T1000 (cell line): ENCODE measurements at places on chromosomes 5 and 9.

GRCh38 chr5:180817893-180818674 lies 15.5 kb upstream of the MGAT1 start:
- no peak for DNase-seq

DNA sequence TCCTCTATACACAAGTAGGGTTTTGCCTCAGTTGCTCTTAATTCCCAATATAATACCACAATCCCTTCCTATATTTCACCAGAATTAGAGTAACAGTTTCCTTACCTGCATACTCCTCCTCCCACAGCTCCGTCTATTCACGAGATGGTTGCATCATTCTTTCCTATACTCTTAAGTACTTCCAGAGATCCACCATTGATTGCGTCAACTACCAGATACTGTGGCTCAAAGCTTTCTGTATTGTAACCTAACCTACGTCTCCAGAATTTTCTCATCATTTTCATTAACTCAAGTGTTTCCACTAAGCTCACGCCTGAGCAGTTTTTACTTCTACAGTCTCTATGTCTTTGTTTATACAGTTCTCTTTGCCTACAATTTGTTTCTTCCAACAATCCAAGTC lies 31.2 kb upstream of the MINAR2 start:
- no peak for DNase-seq

GRCh38 chr9:107685901-107686300 lies 196.3 kb upstream of the KLF4 start:
- DNase-seq: no peak

DNA sequence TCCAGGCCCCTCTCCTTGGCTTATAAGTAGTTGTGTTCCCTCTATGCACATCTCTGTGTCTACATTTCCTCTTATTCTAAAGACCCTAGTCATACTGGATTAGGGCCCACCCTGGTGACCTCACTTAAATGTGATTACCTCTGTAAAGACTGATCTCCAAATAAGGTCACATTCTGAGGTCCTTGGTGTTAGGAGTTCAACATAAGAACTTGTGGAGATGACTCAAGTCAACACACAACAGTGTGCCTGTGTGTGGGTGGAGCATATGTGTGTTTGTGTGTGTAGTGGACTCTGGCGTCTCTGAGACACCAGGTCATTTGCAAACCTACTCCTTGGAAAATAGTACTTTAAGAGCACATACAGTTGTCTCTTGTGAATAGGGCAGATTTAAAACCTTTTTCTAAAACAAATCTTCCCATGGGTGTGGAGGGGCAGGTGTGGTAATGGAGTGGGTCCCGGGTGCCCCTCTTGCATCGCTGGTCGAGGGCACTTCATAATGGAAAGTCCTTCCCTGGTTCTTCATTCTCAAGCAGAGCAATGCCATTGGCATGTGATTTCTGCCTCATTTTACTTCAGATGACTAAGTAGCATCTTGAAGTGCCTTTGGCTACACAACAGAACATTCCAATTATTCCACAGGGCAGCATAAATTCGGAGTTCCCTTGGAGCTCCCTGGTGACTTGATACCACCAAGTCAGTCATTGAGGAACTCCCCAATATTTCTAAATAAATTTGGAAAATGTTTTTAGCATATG lies 84.4 kb downstream of the C9orf152 start:
- no peak for DNase-seq

DNA sequence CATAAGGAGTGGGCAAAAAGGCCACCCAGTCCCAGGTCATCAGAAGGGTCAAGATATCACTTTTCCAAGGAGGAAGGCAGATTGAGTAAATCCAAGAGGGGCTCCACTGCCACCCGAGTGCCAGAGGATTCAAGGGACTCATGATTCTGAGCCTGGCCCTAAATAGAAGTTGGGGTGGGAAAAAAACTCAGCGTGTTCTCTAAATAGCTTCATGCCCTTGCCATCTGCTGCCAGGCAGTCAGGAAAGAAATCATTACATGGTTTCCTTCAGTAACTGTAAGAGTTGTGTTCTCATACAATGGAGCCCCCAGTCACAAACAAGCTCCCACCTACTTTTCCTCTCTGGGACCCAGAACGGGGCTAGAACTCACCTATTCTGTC lies 37.2 kb downstream of the SAR1B start:
- DNase-seq: no peak

GRCh38 chr9:4324513-4324912 lies 24.6 kb upstream of the GLIS3 start:
- DNase-seq: no peak

DNA sequence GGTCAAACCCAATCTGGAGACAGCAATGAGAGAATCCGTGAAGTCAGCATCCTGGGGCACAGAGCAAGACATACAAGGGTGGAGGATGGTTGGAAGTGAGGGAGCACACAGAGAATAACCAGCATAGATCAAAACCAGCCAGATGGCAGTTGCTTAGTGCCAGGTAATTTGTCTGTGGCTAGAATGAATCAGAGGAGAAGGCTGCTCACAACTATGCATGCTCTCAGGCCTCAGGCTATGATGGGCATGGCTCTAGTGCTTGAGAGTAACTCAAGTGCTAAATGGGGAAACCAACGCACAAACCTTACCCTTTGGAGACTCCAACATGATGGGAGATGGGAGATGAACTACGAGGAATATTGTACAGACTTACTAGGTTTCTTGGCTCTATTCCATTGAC lies 160.8 kb downstream of the DMRT2 start:
- DNase-seq: no peak

DNA sequence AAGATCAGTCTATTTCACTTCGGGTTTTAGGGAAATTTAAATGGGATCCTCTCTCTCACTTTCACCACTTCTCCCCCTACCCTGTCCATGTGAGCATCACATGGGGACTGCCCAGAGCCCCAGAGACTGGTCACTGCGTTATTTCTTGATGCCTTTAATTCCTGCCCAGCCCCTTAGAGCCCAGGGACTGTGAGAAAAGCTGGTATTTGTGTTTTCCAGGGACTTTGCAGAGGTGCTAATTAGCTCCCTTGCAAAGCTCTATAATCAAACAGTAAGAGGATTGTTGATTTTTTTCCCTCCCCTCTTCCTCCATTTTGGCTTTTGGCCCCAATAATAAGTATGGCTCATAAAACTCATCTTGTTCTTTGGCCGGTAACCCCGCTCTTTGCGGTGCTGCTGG lies 35.6 kb downstream of the NTRK2 start:
- DNase-seq: no peak

- DNase-seq: no peak
These were observed at the start of gene PDE8B for GRCh38 chr5:77210091-77210963. Gene PDE8B, plus strand, starts transcription at chr5:77210680. Its CDS starts 246 bp downstream, at chr5:77210926.
